Stimulated activated CD4-positive, alpha-beta T cell treated with anti-CD3 and anti-CD28 coated beads, TNF-alpha, amount 100 ng/mL, for 1 hour (primary cell): ENCODE measurements at places on chromosomes 6 and 20.

- DNase-seq: no peak
Observed at GRCh38 chr6:169227116-169227515, 26.5 kb downstream of the THBS2 start.

- DNase-seq: no peak
Observed at GRCh38 chr20:45223136-45223535, 2.0 kb downstream of the SEMG2 start.

- DNase-seq: no peak
Observed at GRCh38 chr6:17600527-17601385, 654 bp downstream of the FAM8A1 start.

GRCh38 chr6:128069188-128069587, 168.3 kb upstream of the THEMIS start:
- no peak for DNase-seq

GRCh38 chr6:73180076-73180738, 45.1 kb downstream of the KHDC1L start:
- DNase-seq: no peak

GRCh38 chr6:169859978-169860703, 108.7 kb downstream of the ERMARD start:
- DNase-seq: no peak

DNA sequence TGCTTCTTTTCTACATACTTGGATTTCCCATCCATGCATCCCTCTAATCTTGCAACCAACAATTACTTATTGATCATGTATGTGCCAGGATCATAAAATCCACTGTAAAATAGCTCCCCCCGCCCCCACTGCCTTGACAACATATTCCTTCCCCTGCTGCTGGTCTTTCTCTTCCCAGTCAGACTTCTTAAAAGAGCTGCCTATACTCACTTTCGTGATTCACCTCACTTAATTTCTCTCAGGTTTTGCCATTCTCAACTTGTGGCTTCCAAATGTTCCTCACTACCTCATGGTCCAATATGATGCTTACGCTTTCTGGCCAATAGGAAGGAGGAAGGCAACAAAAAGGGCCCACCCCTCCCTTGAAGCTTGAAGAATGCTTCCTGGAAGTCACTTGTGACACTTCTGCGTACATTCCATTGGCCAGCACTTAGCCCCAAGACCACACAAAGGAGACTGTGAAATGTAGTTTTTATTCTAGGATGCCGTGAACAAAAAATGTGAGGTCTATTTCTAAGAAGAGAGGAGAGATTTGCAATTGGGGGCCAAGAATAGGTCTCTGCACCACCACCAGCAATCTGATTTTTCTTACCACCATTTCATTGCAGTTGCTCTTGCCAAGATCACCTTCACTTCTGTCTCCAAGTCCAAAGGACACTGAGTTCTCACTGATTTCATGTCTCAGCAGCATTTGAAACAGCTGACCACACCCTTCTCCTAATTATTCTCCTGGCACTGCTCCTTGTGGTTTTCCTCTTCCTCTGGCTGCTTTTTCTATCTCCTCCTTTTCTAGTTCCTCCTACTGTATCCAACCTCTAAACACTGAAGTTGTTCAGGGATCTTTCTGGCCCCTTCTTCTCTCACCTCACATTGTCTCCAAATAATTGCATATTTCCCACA, 30.8 kb downstream of the CD164 start:
- no peak for DNase-seq

- no peak for DNase-seq
Observed at GRCh38 chr6:49327005-49327404, 136.0 kb downstream of the MMUT start.

DNA sequence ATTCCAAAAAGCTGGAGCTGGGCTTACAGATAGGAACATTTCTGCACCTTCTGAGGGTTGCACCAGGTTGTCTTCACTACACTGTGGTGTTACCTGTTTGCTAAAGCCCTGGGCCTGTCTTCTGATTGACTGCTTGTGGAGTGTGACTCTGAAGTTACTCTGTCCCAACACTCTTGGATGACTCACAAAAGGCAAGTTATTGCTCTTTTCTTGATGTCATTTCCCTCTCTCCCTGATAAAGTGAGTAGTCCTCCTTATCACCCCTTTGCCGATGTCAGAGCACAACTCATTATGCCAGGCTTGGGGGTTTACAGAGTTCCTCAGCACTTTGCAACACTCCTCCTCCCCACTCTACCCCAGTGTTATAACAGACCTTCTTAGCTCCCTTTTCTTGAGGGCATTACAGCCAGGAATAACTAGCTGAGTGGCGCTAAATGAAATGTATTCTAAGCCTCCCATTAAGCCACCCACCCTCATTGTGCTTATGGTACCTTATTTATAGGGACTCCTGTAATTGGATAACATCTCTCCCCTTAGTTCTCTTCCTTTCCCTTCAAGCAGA, 36.1 kb upstream of the NKX2-4 start:
- DNase-seq: no peak
